Aorta (tissue), 5 donors: ENCODE measurements at places on chromosomes 16 and 17. TPM values are rescaled to one million over a fixed set of nuclear protein-coding genes. Genes with fewer than 3 reads are reported as not detected.

The PITPNC1 gene
- total RNA-seq, result 29.6 TPM

The ABCA10 gene
- total RNA-seq, result 137 TPM

The KRT15 gene
- not detected for total RNA-seq

The NPIPB9 gene
- total RNA-seq, result 4.1 TPM

The HEATR9 gene
- total RNA-seq, result not detected

The NOTUM gene
- total RNA-seq, result 0.60 TPM

The PSMB3 gene
- 99.9 TPM for total RNA-seq

The KCNJ2 gene
- 3.1 TPM for total RNA-seq

The PPP1R27 gene
- not detected for total RNA-seq

The C17orf78 gene
- not detected for total RNA-seq

The PRKCA gene
- total RNA-seq, result 11.9 TPM

The SDR42E1 gene
- total RNA-seq, result 2.1 TPM

The RAB26 gene
- total RNA-seq, result not detected

The EVPLL gene
- not detected for total RNA-seq

The CTRL gene
- 0.84 TPM for total RNA-seq

The CES1 gene
- total RNA-seq, result 92.8 TPM

The CLDN9 gene
- total RNA-seq, result not detected

The GINS2 gene
- 0.60 TPM for total RNA-seq

The SDK2 gene
- total RNA-seq, result 5.3 TPM

The TEDC2 gene
- total RNA-seq, result 0.62 TPM

The TEKT5 gene
- total RNA-seq, result 0.39 TPM

The GSG1L2 gene
- total RNA-seq, result not detected

The CDH1 gene
- total RNA-seq, result 0.29 TPM

The VPS35 gene
- 52.8 TPM for total RNA-seq

The UTS2R gene
- not detected for total RNA-seq

The C16orf54 gene
- 2.6 TPM for total RNA-seq

The MYCBPAP gene
- 1.8 TPM for total RNA-seq

The GPRC5B gene
- total RNA-seq, result 41.1 TPM

The ALDOC gene
- 27.1 TPM for total RNA-seq

The CRHR1 gene
- total RNA-seq, result not detected

The C16orf46 gene
- total RNA-seq, result 0.24 TPM

The C16orf78 gene
- not detected for total RNA-seq
